ENCODE measurements at places on chromosomes 2 and 18.

DNA sequence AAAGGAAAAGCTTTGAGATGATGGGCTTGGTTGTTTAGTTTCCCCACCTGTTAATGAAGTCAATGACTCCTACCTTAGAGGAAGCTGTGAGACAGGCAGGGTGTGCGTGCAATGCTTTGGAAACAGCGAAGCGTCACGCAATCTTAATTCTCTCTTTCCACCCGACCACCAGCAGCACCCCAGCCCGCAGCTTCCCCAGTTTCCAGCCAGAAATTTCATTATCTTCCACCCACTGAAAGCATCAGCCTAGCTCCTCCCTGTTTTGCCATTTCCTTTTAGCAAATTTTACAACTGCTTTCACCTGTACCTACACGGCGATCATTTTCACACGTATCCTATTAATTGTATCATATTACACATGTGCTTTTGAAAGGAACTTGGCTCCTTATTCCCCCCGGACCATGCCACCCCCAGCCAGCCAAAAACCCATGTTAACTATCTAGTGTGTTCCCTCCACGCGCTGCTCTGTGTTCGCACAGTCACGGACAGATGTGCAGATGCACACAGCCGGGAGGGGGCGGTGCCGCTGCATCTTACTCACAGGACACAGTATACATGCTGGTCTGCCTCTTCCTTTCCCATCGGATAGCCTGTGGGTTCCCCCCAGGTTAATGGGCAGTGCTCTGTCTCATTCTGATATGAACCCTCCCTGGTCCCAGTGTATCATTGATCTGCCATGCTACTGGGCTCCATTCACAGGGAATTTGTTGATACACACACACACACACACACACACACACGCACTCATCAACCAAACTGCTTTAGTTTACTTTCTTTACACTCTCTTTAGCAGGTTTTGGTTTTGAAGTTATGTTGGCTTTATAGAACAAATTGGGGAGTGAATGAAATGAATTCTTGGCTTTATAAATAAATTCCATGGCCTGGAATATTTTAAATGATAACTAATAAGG is 22.4 kb downstream of the CYP27C1 start:
- no peak for DNase-seq

DNA sequence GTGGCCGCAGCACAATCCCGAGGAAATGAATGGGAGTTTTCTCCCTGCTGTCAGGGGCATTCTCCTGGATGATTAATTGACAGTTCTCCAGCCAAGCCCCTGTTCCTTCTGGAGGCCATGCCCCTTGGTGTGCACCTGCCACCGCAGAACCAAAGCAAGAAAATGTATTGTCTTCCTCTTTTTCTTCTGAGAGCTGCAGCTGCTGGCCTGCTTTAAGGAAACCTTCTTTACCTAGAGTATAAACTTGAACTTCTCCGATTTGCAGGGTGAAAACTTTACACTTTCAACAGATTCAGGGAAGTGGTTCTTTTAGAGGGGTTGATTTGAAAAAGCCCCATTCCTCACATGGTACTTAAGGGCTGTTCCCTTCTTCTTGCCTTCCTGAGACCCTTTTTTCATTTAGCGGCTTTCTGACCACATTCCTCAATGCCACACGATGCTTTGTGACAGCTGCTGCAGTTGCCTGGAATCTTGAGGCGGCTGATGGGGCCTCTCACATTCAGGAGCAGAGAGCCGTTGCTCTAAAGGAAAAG is 402.8 kb downstream of the TXNL1 start:
- no peak for DNase-seq

- no peak for DNase-seq
These were observed 172.5 kb downstream of the MYO1B start for GRCh38 chr2:191417746-191418145.

DNA sequence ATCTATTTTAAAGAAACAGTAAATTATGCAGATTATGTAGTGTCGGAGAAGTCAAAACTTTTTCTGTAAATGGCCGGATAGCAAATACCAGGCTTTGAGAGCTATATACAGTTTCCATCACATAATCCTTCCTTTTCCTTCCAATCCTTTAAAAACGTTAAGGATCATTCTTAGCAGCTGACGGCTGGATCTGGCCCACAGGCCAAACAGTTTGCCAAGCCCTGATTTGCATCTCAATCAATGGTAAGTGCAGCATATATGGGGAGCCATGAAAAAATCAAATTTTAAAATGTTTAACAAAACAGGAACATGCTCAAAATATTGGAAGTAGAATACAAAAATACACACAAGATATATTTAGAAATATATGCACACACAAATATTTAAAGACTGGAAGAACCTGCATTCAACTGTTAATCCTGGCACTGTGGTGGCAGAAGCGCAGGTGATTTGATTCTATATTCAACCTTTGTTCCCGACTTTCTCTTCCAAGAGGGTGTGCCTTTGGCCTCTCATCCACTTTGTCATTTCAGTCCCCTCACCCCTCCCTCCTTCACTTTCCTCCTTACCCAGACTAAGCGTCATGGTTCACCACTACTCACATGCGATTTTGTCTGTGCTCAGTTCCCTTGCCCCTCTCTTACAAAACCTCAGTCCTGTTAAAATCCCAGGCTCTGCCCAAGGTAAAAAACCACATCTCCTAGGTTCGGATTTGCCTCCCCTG is 27.3 kb downstream of the NDUFA10 start:
- DNase-seq = no peak

DNA sequence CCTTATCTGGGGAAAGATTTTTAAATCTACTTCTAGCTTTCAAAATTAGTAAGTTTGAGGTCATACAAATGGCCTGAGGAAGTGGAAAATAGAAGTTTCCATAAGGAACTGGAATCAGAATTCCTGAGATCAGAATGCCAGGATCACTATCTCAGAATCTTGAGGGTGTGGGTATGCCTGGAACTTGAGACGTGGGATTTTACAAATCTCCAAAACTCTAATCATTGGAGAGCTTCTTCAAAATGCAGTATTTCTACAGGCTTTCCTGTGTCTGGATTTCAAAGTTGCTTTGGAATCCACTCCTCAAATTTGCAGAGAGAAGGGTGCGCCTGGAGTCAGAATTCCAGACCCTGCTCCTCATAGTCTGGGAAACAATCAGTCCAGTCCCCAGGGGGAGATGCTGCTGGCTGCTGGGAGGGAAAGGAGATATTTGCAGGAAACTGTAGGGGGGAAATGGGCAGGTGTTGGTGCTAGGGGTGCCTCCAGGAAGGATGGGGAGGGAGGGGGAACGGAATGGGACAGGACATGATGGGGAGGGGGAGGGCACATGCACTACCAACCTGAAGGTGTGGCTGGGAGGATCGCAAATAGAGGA is 31.0 kb upstream of the CATIP start:
- no peak for DNase-seq

- DNase-seq = no peak
These were observed 66.9 kb upstream of the ITM2C start for GRCh38 chr2:230797515-230798495.

DNA sequence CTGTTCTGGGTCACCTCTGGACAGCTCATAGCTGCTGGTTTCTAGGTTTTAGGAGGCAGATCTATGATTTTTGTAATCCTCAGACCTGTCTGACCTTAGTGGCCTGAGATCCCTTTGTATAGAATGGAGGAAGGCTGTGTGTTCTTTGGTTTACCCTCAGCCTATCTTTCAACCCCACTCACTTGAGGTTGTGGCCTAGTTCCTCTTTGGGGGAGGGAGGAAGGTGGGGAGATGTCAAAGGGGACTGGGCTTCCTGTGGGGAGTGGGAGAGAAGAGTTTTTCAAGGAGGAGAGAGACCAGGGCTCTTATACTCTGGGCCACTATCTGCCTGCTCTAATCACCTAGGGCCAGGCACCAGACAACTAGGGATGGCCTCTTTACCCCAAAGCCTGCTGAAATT is 28.5 kb downstream of the SEMA4F start:
- no peak for DNase-seq

- DNase-seq = no peak
These were observed 38.1 kb upstream of the EML6 start for GRCh38 chr2:54685263-54685775.

DNA sequence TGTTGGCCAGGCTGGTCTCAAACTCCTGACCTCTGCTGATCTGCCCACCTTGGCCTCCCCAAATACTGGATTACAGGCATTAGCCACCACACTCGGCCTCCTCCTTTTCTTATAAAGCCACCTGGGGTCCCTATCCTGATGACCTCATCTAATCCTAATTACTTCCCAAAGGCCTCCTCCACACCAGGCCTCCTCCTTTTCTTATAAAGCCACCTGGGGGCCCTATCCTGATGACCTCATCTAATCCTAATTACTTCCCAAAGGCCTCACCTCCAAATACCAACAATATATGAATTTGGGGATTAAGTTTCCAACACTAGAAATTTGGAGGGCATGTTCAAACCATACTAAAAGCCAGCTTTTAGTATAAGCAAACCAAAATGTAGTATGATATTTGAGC is 9.7 kb upstream of the RMC1 start:
- DNase-seq = no peak

- DNase-seq = no peak
These were observed 16.0 kb upstream of the SERPINB3 start for GRCh38 chr18:63677500-63678225.

GRCh38 chr18:23068011-23068410 is 67.3 kb upstream of the CABLES1 start:
- no peak for DNase-seq
